ENCODE measurements at places on chromosomes 3 and 15.

- DNase-seq, result no peak
These were observed 356.3 kb upstream of the TBL1XR1 start for GRCh38 chr3:177553579-177553978.

GRCh38 chr3:132638706-132639105, 20.9 kb downstream of the ACAD11 start:
- no peak for DNase-seq

- DNase-seq, result no peak
These were observed 87.0 kb downstream of the RAB11A start for GRCh38 chr15:65956307-65956706.

DNA sequence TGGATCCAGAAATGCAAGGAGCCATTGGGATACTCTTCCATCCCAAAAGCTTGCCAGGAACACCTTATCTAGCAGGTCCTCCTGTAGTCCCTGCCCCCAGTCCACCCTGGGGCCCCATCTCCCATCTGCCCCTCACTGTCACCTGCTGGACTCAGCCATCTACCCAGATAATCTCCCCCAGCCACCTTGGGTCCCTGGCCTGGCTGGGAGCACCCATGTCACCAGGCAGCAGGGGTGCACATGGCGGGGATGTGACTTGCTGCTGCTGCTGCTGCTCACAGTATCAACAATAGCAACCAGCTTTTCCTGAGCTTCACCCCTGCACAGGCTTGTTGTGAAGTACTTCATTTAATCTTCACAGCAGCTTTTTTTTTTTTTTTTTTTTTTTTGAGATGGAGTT, 12.6 kb downstream of the PTH1R start:
- DNase-seq, result peak; percentile 16

DNA sequence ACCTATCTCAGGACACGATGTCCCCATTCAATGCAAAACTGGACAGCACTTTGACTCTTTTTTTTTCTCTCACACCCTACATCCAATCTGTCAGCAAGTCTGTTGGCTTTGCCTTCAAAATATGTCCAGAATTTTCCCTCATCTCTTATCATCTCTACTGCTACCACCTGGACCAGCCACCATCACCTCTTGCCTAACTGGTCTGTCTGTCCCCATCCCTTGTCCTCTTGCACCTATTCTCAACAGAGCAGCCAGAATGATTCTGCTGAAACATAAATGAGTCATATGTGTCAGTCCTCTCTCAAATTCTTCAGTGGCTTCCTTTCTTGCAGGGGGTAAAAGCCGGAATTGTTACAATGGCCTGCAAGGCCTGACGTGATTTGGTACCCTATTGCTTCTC, 105.8 kb downstream of the CYP19A1 start:
- no peak for DNase-seq

DNA sequence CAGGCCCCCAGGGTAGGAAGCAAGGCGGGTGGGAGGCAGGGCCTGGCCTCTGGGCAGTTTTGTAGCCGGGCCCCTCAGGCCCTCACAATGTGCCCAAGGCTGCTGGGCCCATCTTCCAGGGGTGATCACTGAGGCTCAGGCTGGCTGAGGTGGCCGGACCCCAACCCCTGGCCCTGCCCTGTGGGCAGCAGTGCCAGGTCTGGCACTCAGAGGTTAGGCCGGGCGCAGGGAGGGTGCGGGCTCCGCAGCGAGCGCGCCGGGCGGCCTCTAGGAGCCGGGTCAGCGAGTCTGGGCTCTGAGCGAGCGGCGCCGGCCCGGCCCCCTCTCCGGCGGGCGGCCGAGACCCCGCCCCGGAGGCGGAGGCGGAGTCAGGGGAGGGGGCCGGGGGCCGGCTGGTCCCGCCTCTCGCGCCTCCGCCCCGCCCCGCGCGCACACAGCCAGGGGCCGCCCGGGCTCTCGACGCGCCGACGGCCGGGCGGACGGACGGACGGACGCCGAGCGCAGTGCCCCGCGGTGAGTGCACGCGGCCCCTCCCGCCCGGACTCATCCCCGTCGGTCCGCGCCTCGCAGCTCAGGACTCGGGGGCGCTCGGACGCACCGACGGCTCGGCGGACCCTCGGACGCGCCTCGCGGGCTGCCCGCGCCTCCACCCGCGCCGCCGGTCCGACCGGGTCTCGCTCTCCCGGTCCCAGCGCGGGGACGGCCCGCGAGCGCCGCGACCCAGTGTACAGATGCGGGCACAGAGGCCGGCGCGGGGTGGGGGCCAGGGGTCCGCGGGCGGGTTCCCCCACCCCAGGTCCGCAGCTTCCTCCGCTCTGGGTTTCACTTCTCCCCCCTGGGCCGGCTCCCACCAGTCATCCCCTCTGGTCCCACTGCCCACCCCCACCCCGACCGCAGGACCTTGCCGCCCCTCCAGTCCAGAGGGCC, at the start of gene FBLN2:
Gene FBLN2, plus strand, starts transcription at position 430 of the 927 bp plus-strand sequence. CDS start 21,231 bp downstream, outside the sequence.
- no peak for DNase-seq

DNA sequence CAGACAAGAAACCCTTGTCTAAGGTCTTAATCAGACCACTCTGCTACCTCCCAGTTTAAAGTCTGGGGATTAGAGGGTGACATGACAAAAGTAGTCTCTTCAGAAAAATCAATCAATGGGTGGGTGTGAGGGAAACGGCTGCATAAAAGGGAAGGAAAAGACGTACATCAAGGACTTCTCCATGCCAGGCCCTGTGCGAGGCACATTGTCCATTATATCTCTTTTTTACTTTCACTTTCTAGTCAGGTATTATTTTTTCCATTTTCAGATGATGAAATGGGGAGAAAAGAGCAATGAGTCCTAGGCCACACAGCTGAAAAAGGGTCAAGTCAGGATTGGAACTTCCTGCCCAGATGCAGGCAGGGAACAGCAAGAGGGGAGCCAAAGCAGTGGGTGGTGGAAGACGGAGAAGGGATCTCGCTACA, 4.6 kb upstream of the CX3CR1 start:
- DNase-seq, result peak; percentile 8

DNA sequence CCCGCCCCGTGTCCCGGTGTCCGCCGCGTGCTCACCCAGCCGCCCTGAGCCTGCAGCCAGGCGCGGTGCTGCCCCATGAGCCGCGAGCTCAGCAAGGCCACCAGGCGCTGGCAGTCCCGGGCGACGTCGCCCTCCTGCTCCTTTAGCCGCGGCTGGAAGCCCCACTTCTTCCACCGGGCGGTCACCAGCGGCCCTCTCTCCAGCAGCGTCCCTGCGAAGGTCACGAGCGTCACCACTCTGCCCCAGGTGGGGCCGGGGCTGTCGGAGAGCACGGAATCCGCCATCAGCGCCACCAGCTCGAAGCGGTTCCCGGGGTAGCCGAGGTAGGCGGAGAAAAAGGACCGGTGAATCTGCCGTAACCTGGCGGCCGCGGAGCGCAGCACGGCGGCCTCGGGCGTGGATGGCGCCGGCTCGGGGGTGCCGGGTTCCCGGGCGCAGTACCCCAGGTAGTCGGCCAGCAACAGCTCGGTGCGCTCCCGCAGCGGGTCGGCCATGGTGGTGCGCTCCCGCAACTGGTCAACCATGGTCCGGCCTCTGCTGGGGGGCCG, 298 bp downstream of the BCL2L10 start:
- DNase-seq, result peak; percentile 6

DNA sequence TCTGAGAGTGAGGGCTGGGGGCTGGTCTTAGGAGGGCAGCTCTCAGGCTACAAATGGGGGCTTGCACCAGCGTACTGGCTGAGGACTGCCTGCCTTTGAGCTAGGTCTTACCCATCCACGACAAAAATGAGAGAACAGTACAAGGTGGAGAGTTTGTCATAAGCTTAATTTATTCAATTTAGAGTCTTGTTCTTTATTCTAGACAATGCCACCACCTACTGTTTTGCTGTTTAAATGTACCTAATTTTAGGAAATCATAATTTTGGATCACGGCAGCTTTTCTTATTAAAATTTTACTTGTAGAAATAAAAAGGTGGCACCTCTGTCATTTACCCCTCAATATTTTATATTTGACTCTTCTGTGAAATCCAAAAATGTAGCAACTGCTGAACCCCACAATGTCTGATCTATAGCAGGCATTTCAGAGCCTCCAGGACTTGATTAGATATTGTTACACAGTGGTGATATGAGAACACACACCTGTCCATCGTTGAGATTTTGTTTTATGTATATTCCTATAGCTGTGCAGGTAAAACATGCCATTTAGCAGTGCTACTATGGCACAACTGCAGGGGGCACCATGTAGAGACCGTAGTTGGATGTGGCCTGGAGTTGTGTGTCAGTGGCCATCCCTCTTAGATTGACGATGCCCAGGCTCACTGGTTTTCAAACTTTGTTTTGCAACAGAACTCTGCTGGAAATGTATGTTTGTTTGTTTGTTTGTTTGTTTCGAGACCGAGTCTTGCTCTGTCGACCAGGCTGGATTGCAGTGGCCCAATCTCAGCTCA, 88.6 kb downstream of the SLCO3A1 start:
- DNase-seq, result no peak

DNA sequence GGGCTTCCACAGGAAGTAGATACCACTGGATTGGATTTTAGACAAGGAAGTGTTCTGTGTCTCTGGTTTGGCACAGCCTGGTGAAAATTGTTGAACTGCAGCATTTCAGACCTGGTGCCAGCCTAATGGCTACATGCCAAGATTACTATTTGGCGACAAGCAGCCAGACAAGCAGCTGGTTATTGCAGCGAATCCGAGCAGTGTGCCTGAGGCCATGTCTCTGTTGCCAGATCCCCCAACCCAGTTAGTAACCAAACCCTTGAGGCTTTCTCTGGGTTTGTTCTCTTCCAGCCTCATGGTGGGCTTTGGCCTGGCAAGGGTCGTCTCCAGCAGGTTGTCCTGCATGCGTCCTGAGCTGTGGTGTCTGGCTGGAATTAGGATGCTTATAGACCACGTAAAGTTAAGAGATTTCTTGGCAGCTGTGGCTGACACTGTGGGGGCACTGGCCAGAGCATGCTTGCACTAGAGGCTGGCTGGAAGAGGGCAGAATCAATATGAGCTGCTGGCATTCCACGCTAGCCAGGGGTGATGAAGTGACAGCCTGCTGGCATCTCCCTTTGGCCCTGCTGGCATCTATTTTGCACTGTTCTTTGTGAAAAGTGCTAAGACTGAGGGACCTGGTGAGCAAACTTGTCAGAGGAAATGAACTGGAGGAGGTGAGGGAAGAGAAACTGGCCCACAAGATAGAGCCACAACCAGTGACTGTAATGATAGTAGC, 172.6 kb downstream of the RBMS3 start:
- DNase-seq, result no peak

DNA sequence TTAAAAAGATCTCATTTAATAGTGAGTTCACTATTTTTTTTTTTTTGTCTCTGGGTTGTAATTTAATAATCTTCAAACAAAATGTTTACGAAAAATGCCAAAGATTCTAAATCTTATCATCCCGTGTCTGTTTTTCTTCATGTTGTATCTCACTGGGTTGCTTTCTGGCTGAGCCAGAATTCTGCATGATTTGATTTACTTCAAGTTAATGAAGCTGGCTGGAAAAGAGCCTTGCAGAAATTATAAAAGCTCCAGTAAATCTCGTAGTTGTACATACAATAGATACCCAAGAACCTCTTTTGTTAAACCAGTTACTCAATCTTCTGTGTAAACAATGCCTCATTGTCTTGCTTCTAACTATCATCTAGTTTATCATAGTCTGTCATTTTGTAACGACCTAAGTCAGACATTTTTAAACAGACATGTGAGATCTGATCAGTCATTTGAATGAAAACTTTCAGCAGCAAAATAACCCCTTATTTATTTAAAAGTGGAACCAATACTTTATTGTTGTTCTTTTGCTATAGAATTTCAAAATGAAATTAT, 249.0 kb downstream of the MCTP2 start:
- no peak for DNase-seq

Data from hematopoietic multipotent progenitor cell treated with erythropoietin and hydrocortisone succinate and interleukin-3 and kit ligand, for 8 days (in vitro differentiated cells).